ENCODE measurements at places on chromosomes 7 and 10.
A peak's percentile ranks its signal among the peaks of the same experiment; 100 is the strongest.

- DNase-seq: no peak
These were observed 252.3 kb downstream of the CXCL12 start for GRCh38 chr10:44132361-44133289.

DNA sequence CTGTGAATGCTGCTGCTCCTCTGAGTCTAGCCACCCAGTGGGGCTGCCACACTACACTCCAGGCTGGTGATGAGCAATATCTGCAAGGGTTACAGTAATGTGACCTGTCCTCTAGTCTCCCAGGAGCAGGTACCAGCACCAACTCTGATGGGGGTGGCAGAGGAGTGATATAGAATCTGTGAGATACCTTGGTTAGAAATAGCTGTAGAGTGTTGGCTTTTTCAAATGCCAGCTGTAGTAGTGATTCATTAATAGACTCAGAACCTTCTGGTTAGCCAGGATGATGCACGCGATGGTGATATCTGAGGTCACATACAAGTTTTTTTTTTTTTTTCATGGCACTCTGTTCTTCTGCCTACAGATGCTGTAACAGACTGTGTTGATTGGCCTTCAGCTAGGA, 757.1 kb downstream of the INHBA start:
- DNase-seq: no peak

GRCh38 chr10:31945392-31945791, 16.8 kb upstream of the ARHGAP12 start:
- DNase-seq: no peak

- no peak for DNase-seq
These were observed 9.7 kb upstream of the IFIT1B start for GRCh38 chr10:89368129-89368528.

DNA sequence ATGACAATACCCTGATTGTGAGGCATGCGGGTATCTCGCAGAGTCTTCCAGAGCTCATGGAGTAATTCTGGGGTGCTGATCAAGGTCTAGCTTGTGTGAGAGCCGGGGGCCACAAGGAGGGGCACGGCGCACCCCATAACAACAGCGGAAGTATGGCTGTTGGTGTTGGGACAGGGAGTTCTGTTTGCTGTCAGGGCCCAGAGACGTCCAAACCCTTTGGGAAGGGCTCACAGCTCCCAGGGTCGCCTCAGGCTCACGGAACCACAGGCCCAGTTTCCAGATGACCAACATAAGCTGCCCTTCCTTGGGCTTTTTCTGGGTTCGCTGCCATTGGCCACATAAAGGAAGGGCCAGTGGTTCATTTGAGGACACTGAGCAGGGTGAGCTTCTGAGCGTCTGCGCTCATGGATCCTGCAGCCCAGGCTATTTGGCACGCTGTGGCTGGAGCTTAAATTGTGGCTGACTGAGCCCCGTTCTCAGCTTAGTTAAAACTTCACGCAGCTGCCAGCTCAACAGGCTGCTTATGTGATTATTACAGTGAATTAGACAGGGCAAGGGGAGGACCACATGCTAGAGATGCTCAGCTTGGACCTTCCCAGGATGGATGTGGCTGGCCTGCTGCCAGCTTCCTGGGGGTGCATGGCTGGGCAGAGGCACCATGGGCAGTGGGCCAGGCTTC, 92.3 kb downstream of the DNAJB6 start:
- no peak for DNase-seq

DNA sequence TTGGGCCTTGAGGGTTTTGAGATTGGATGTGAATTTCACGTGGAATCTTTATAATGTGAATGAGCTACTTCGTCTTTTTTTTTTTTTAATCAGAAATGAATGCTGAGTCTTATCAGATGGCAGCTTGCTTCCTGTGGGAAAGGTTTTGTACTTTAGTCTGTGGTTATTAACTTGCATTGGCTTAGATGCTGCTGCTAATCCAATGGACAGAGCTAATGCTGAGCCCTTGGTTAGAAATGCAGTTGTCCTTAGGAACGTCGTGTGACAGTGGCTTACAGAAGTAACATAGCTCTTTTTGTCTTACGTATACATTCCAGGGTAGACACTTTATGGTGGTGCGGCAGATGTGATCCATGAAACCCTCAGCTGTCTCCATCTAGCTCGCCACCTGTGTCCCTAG, 32.8 kb downstream of the ADCY1 start:
- DNase-seq: no peak

DNA sequence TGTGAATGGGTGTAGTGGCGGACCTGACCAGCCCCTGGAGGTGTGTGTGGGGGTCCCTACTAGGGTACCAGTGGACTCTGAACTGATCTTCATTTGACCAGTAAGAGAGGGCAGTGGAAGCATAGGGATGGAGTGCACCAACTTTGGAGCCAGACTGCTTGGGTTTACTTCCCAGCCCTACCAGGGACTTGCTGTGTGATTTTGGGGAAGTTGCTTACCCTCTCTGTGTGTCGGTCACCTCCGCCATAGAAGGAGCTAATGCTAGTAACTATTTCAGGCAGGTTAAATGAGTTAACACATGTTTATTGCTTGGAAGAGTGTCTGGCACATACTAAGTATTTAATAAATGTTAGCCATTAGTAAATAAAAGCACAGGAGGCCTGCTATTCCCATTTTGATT, 6.6 kb downstream of the ADCYAP1R1 start:
- DNase-seq: no peak

- no peak for DNase-seq
These were observed 18.8 kb upstream of the ABCB5 start for GRCh38 chr7:20596653-20597052.

DNA sequence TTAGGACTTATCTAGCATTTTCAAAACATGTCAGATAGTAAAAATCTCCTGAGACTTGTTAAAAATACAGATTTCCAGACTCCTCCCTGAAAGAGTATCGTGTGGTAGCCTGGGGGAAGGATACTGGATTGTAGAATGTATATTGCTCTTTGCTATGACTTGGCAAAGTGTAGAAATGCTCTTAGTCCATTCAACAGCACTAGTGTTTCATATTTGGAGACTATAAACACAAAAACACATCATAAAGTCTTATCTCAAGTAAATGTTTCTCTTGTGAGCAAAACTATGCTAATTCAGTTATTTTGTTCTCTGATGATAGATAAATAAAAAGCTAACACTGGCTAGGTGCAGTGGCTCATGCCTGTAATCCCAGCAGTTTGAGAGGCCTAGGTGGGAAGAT, 137.5 kb upstream of the PRPS1L1 start:
- DNase-seq: no peak

GRCh38 chr7:38703093-38703492, 71.9 kb upstream of the AMPH start:
- DNase-seq: no peak

DNA sequence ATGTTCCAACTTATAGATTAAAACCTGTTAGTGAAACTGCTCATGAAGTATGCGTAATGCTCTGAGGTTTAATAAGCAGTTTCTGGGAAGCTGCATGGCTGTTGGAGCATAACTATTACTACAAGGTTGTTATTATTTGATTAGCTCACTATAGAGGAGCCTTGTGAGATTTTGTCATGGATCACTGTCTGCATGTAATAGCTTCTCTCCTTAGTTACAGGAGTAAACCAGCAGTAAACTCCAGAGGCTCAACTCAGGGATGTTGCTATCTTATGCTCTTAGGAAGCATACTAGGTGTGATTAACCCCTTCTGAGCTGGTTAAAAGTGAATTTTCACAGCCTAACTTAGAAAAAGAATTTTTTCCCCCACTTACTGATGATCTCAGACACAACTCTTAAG, 63.6 kb upstream of the IFRD1 start:
- no peak for DNase-seq

GRCh38 chr10:5855979-5856700, 33.6 kb downstream of the ANKRD16 start:
- no peak for DNase-seq

DNA sequence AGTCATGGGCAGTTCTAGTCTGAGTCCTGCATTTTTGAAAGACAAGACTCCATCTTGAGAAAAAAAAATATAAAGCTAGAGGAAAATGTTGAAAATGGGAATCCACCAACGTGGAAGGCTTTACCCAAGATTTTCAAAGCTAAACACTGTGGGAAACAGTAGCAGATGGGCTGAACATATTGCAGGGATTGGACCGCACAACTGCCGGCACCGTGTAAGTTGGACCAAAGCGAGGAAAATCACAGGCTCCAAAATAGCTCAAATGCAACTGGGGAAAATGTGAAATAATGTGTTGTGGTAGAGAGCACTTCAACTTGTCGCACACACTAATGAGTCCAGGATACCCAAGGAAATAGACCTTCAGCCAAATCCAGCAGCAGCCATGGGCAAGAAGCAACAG, 26.4 kb upstream of the ADRB1 start:
- no peak for DNase-seq

DNA sequence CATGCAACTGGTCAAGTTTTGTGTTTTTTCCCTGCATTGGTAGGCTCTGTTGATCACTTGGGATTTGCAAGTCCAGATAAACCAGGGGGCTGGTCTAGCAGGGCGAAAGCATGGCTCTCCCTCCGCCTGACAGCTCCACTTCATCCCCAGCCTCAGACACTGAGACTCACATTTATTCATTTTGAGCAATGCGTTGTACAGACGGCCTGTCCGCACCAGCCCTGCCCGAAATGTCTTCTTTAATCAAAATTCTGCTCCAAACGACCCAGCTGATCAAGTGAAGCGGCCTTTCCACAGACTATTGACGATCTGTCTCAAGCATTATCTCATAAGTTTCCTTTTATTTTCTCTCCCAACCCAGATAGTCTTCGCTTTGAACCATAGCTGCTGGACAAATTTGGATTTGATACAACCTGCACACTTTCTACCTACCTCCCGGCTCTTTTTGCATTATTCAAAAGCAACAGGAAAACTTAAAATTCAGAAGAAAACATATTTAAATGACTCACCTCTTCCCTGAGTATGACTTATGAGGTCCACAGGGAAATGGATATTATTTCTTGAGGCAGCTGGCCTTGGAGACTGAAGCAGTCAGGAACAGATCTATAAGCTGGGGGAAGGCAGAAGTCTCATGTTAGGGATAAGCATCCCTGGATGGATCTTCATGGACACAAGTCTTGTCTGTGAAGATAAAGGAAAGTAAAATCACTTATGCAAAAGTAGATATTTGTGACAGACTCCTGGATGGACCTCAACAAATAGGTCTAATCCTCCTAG, 498.9 kb upstream of the MGMT start:
- DNase-seq: no peak

DNA sequence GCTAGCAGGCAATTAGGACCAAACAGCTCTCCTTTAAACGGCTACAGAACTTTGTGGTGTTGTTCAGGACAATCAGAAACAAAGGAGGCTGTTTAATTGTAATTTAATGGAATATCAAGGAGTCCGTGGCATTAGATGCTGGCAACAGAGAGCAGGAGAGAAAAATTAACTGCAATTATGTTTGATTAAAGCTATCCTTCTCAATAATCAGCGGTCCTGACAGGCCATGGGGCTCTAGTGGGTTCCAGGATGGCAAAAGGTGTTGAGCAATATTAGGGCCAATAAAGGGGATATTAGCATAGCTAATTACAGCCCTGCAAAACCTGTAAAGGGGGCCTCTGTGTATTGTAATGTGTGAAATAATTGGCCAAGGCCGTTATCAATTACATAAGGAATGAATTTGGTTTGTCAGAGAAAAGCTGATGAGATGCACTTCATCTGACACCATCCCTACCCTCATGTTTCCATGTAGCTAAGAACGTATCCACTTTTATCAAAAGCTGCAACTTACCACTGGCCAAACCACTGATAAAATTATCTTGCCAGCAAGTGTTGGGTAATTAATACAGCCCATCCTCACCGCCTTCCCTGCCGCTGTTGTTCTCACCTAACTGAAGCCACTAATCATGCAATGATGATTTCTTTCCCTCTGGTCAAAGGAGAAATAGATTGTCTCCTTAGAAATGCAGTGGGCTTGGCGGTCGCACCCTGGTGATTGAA, 81.6 kb downstream of the EBF3 start:
- DNase-seq: no peak

- no peak for DNase-seq
These were observed 234.7 kb upstream of the GLI3 start for GRCh38 chr7:42471573-42472174.

DNA sequence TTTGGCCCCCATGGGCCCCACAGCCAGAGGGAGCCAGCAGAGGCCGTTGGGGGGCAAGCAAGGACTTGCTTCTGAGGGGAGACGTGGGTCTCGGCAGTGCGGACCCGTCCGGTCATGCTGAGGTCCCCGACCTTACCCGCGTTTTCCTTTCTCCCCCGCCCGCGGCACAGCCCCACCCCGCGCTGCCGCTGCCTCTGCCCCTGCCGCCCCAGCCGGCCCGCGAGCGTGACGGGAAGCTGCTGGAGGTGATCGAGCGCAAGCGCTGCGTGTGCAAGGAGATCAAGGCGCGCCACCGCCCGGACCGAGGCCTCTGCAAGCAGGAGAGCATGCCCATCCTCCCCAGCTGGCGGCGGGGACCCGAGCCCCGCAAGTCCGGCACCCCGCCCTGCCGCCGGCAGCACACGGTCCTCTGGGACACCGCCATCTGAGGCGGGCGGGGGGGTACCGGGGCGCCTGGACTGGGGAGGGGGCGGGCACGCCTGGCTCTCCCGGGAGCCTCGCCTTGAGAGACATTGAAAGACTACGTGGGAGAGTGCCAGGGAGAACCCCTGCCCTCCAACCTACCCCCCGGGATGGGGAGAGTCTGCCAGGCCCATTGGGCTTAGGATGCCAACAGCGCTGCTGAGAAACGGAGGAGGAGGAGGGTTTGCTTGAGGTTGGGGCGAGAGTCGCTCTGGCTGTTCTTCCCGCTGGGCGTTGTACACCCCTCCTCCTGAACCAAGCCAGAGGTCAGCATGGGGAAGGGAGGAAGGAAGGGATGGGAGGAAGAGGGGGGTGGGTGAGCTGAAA, 9.9 kb downstream of the NYAP1 start:
- peak; percentile 54 for DNase-seq

DNA sequence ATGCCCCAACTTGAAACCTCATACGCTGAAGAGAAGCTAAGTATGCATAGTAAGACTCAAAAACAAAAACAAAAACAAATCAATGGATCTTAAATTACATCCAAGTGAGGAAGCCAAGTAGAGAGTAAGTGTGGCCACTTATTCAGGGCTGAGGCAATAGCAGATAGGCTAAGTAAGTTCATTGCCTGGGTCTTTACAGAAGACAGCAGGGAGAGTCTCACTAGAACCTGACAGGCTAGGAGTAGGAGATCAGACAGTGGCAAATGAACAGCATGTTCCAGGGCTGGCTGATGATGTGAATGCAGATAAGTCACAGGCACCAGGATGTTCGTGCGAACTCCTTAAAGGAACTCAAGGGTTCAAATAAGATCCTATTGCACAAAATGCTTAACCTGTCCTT, 568.6 kb downstream of the KCNMA1 start:
- DNase-seq: no peak

Measured in CD4-positive, alpha-beta T cell treated with Interleukin-12 subunit alpha and Interleukin-12 subunit beta, for 1 hour (primary cell).